AG10803 (cell line): ENCODE measurements at places on chromosomes 5 and 9.

GRCh38 chr9:121682201-121682600 lies 30.8 kb downstream of the DAB2IP start:
- no peak for DNase-seq

- DNase-seq = no peak
Measured at GRCh38 chr5:124706051-124706450, 40.4 kb downstream of the ZNF608 start.

DNA sequence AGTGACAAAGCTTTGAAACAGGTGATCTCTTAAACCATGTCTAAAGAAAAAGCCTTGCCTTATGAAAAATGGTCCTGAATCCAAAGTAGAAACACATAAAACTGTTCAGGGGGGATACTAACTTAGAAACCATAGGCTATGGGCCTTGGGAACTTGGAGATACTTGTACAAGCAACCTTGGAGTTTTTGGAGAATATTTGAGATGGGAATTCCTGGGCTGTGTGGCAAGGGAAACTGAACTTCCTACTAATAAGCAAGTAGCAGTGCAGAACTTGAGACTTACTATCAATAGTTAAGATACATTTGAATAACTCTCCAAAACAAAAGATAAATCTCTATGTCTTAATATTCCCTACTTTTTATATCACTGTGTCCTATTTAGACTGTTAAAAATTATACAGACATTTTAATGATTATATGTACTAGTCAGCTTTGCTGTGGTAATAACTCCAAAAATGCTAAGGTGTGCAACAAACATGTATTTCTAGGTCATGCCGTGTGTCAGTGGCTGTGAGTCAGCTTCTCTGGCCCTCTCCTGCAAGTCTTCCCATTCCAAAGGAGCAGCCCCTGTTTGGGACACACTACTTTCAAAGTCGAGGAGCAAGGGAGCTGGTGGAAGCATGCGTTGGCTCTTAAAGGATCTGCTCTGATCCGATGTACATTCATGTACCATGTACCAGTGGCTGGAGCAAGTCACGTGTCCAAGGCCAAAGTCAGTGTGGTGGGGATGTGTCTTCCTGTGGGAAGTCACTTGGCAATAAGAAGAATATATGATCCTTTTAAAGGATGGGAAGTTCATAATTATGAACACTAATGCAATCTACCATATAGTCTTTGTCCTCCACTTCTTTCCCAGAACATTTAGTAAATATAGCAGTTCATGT lies 39.6 kb downstream of the SNX30 start:
- DNase-seq = peak; percentile 20

DNA sequence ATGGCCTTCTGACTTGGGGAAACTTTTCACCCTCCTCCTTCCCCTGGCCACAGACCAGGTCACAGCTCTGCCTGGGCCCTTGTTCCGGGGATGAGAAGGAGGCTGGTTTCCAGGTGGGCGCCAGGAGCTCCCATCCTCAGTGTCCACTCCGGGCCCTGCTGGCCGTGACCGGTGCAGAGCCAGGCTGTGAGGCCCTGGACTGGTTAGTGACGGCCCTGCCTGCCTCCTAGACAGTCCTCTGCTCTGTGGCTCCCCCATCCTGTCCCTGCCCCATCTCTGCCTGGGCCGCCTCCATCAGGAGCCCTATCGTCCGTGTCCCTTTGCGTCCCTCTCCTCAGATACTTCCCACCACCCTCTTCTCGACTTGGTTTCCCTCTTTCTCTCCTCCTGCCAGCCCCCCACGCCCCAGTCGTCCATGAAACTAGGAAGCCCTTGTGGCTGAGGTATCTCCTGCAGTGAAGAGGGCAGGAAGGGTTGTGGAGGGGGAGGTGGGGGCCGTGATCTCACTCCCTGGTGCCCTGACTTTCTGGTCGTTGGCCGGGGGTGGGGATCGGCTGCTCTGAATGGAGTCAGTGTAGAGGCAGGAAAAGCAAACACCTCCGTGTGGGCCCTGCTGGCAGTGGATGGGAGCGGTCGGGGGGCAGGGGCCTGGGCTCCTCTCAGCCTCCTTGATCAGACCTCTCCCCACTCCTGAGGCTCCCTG lies 15.4 kb upstream of the CERCAM start:
- no peak for DNase-seq

DNA sequence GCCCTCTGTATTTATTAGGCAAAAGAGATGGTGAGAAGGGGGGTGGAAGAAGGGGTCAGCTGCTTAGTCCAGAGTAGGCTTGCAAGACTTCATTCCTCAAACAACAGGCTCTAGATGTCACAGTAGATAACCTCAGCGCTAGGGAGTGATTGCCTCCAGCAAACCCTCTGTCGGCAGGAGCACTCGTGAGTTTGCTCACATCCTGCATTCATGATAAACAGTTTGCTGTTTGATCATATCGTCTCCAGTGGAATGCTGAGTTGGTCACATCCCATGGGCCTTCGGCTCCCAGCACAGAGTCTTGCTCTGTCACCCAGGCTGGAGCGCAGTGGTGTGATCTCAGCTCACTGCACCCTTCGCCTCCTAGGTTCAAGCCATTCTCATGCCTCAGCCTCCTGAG lies 3.6 kb downstream of the TTC23L start:
- DNase-seq = no peak
